AG04450 (cell line): ENCODE measurements at places on chromosomes 5 and 9. TPM values are rescaled to one million over a fixed set of nuclear protein-coding genes. Genes with fewer than 3 reads are reported as not detected.

GRCh38 chr5:124789104-124789605 is 42.7 kb upstream of the ZNF608 start:
- no peak for DNase-seq

DNA sequence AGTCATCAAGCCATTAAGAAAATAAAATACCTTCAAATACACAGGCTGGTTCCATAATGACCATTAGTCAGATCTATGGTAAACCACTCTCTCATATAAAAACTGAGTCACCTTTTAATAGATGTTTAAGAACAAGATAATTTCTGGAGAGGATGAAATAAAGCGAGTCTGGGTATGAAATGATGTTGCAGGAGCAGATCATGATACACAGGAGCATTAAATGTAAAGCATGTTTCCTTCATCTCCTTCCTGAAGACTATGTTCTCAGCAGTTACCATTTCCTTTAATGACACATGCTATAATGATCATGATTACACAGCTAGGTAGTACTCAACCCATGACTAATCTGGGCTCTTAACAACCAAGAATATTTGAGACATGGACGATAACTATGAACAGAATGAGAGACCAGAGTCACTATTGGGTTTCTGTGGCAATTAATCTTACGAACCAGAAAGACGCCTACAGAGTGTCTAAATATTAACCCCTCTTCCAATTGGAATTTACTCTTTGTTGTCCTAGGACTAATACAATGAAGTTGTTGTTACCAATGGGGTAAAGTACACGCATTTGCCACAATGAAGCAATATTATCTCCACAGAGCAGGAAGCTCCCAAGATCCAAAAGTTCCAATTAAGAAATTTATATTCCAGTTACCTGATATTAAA is 105.6 kb downstream of the NR6A1 start:
- no peak for DNase-seq

DNA sequence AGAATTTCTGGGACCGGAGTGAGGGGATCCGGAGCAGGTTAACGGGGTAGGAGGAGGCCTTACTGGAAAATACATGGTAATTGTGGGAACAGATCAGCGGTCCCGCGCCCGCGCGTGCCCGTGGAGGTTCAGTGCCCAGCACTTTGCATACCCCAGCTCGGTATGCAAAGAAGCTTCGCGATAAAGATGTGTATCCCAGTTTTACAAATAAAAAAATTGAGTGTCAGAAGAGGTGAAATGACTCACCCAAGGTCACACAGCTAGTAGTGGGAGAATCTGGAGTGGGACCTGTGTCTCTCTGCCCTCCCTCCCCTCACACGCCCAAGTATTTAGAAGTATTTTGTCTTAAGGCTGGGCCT is 967 bp downstream of the NEURL1B start:
- DNase-seq: no peak

- DNase-seq: no peak
These were observed 286.1 kb downstream of the IRX2 start for GRCh38 chr5:2465383-2465782.

DNA sequence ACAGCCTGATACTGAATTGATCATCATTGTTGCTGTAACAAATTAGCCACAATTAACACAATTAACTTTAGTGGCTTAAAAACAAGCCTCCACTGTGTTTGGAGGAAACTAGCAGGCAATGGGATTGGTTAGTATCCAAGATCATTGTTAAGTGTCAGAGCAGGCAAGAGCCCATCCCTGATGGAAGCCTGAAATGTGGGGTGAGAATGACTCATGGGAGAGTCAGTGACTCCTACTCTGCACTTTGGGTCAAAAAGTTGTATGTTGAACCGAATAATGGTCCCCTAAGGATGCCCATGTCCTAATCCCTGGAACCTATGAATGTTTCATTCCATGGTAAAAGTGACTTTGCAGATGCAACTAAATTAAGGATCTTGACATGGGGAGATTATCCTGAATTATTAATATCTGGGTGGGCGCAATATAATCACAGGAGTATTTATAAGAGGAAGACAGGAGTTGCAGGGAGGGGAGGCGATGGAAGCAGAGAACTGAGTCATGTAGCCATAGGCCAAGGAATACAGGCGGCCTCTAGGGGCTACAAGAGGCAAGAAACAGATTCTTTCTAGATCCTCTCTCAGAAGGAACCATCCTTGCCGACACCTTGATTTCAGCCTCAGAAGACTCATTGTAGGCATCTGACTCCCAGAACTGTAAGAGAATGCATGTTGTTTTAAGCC is 28.8 kb downstream of the ALG2 start:
- DNase-seq: no peak

DNA sequence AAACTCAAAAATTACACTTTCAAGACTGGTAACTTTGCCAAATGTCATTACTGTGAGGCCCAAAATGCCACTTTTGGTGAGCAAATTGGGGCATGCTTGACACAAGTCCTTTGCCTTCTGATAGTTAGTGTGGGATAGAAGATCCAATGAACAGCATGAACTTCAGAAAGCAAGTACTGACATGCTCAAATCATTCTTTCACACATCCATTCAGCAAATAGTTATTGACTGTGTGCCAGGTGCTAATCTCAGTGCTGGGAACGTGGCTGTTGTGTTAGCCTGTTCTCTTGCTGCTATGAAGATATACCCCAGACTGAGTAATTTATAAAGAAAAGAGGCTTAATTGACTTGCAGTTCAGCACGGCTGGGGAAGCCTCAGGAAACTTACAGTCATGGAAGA is 247.0 kb downstream of the CHSY3 start:
- no peak for DNase-seq

DNA sequence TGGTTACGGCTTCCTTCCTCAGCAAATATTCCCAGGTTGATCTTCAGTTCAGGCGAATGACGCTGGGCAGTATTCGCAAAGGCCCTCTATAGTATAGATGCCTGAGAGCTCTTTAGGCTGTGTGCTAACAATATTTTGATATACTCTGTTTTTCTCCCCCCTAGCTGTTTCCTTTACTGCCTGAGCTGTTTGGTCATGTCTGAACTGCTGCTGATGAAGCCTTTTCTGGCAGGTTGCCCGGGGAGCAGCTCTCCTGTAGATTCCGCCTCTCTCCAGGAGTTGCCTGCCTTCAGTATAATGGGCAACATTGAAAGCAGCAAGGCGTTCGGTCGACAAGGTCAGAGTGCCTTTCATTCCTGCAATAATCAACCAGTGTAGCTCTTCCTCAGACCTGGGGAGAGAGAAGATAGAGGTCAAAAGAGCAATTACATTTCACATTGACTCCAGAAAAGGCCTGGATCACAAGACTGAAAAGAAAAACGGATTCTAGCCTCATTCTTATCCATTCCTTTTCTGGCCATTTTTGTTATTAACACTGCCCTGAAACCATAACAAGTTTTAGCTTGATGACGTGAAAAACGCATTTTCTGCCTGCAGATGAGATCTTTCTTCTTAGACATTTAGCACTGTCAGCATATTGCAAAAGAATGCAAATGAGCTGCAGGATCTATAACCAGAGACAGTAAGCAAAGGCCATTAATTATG is 60.1 kb upstream of the ZNF608 start:
- DNase-seq: peak; percentile 66

GRCh38 chr5:14218480-14218879 is 75.3 kb downstream of the TRIO start:
- DNase-seq: no peak

DNA sequence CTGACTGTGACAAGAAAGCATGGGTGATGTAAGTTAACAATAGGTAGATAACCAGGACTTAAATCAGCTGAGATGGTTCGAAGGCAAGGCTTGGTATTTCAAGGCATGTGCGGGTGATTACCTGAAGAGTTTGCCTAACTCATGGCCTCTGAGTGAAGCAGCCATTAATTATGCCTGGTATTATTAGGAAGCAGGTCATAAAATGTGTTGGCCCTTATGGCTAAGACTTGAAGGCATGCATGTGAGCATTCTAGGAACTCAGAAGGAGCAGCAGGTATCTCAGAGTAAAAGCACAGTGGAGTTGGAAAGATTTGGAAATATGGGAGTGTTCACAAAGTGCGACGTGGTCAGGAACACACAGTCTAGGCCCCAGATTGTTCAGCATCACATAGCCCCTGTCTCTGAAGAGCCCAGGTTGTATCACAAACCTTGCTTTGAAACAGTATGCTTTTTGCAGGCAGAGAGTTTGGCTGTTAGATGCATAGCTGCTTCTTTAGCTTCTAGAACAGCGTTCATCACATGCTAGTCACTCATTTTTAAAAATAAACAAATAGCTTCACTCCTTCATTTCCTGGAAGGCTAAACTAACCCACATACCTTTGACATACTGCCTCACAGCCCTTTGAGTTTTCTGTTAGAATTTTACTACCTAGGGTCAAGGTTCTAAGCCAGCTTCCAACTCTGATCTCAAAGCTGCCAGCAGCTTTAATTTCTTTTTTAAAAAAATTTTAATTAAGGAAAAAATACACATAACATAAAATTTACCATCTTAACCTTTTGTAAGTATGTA is 2.1 kb downstream of the HEXB start:
- no peak for DNase-seq

DNA sequence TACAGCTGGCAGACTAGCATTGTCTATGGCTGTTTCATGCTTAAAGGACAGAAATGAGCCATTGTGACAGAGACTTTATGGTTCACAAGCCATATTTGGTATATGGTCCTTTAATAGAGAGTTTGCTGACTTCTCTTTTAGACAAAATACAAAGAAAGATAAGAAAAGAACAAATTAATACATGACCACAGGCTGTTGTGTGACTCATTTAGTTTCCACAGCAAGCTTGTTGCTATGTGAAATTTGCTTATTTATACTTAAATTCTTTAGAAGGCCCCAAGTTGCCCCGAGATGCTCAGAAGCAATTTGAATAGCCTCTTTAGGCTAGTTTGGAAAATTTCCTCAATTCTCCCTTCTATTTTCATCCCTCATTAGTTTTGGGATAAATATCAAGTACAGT is 315.3 kb upstream of the RPS23 start:
- DNase-seq: no peak

DNA sequence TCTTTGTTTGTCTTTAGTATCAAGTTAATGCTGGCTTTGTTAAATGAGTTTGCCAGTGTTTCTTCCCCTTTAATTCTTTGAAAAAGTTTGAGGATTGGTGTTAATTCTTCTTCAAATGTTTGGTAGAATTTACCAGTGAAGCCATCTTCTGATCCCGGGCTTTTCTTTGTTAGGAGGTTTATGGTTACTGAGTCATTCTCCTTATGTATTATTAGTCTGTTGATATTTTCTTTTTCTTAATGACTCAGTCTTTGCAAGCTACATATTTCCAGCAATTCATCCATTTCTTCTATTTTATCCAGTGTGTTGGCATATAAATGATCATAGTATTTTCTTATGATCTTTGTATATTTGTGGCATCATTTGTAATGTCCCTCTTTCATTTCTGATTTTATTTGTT is 74.5 kb upstream of the SPINK5 start:
- DNase-seq: no peak

DNA sequence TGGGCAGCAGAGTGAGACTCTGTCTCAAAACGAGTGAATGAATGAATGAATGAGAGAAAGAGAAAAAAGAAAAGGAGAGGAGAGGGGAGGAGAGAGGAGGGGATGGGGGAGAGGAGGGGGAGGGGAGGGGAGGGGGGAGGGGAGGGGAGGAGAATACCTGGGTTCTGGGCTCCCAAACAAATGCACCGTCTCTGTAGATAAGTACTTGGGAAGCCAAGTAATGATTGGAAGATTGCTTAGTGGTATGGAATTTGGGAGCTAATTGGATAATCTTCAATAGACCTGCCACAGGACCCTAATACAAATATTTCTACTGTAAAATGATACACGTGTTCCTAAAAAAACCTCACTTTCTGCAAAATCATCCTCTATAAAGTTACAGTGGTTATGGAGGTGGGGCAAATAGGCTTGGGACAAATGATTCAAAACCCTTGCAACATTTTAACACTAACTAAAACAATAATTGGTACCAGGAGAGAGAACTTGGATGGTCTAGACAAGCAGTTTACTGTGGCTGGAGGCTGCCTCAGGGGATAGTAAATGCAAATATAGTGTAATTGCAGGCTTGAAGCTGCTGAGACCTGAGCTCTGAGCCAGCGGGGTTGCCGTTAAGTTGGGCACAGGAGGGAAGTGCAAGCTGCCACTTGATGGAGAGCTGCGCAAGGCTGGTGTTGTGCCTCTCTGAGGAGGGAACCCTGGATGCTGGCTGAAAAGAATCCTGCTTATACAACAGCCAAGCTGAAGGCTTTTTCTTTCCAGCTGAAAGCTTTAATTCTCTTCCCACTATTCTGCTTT is 3.5 kb downstream of the HEMGN start:
- no peak for DNase-seq

DNA sequence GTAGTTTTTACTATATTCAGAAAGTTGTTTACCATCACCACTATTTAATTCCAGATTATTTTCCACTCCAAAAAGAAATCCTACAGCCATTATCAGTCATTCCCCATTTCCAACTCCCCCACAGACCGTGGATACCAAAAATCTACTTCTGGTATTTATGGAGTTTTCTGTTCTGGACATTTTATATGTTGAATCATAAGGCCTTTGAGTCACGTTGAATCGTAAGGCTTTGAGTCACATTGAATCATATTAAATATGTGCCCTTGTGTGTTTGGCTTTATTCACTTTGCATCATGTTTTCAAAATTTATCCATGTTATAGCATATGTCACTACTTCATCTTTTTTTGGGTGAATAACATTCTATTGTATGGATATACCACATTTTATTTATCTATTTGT is 454.1 kb upstream of the NUDT12 start:
- peak; percentile 4 for DNase-seq

DNA sequence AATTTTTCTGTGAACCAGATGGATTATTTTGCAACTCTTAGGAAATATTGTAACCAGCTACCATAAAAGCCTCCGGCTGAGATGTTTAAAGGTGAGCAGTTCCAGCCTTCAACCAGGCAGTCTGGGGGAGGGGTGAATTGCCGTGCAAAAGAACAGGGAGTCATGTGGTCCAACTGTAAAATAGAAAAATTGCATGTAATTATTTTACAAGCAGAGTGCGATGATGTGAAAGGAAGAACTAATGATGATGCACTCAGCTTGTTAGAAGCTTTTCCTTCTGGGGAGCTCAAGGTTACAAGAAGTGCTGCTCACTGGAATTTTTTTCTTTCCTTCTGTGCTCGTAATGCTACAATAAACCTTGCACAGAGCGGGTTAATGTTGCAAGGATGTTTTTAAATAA is 188.7 kb upstream of the ITGA1 start:
- no peak for DNase-seq

DNA sequence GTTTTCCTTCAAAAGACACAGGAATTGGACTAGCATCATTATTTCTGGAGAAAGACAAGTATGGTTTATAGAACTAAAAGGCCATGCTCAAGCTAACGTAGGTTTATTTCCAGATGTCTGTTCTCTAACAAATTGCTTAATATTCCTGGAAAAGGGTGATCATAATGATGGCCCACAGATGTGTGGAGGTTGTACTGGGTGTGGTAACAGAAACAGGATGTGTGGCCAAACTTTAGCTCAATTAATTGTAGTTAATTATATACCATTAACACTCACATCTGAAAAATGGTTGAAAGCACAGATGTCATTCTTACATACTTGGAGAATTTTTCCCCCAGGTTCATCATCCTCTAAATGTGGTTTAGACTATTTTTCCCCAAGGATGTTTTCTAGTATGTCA is 292.7 kb upstream of the RASA1 start:
- DNase-seq: no peak

SKP2 gene
- 21.6 and 24.6 TPM in 2 replicates for polyA plus RNA-seq

SLC6A18 gene
- not detected in 2 replicates for polyA plus RNA-seq

HK3 gene
- polyA plus RNA-seq: not detected in 2 replicates

HMMR gene
- polyA plus RNA-seq: 6.3 and 12.5 TPM in 2 replicates

TLE4 gene
- 42.2 and 53.4 TPM in 2 replicates for polyA plus RNA-seq
